Ovary (tissue), 10 donors: ENCODE measurements at places on chromosomes 6 and 20. TPM values are rescaled to one million over a fixed set of nuclear protein-coding genes. Genes with fewer than 3 reads are reported as not detected.

Gene PNPLA1
- not detected for total RNA-seq

Gene ADAM33
- total RNA-seq, result 21.1 TPM

Gene MYB
- 1.2 TPM for total RNA-seq

Gene RIMS4
- total RNA-seq, result 0.95 TPM

Gene COL11A2
- total RNA-seq, result 0.53 TPM

Gene FAM209B
- not detected for total RNA-seq

- no peak for DNase-seq
Measured at GRCh38 chr20:20480126-20480525, 112.2 kb downstream of the INSM1 start.

- DNase-seq, result no peak
Measured at GRCh38 chr20:15176929-15177328, 839.5 kb upstream of the FLRT3 start.

DNA sequence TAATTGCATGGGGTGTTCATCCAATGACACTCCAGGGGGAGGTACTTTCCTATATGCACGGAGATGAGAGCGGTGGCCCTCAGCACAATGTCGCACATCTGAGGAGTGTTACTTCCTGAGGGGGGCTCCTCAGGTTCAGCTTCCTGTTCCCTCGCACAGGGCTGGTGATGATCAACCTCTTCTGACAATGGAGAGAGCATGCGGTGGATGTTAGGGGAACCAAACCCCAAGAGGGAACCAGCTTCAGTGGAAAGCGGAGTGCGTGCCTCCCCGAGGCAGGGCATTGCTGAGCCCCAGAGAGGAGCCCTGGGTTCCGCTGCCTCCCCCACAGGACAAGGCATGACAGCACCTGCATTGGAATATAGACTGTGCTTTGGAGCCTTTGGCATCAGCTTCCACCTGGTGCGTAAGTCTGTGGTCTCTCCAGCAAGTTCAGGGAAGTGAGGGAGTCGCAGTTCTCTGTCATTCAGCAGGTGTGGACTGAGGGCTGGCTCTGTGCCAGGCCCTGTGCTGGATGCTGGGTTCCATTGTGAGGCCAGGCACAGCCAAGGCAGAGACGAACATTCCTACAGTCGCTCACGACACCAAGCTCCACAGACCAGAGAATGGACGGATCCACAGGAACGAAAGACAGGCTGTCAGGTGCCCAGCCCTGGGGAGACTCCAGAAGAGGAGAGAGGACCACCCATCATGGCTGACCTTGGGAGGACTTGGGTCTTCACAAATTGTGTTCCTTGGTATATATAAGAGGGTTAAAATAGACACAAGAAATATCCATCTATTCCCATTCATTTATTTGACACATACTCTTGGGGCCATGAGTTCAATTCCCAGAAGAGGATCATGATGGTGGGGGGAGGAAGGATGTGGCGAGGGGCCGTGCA, 3.9 kb upstream of the ZNF831 start:
- DNase-seq, result no peak

GRCh38 chr6:85468326-85468725, 18.4 kb downstream of the NT5E start:
- DNase-seq, result no peak

DNA sequence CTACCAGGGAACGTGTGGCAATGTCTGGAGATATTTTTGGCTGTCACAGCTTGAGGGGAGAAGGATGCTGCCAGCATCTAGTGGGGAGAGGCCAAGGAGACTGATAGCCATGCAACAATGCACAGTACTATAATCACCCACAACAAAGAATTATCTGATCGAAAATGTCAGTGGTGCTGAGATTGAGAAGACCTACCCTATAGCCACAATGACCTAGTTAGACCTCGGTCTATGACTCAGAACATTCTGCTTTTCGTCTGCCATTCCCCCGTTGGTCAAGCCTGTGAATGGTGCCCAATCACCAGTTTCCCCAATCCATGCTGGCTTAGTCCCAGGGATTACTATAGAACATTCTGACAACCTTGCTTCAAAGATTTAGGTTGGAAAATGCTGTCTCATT, 93.5 kb downstream of the TMEM200A start:
- DNase-seq, result no peak

GRCh38 chr20:44071526-44072111, 115.4 kb downstream of the JPH2 start:
- DNase-seq, result no peak

GRCh38 chr6:98984121-98984520, 36.4 kb upstream of the FBXL4 start:
- DNase-seq, result no peak

DNA sequence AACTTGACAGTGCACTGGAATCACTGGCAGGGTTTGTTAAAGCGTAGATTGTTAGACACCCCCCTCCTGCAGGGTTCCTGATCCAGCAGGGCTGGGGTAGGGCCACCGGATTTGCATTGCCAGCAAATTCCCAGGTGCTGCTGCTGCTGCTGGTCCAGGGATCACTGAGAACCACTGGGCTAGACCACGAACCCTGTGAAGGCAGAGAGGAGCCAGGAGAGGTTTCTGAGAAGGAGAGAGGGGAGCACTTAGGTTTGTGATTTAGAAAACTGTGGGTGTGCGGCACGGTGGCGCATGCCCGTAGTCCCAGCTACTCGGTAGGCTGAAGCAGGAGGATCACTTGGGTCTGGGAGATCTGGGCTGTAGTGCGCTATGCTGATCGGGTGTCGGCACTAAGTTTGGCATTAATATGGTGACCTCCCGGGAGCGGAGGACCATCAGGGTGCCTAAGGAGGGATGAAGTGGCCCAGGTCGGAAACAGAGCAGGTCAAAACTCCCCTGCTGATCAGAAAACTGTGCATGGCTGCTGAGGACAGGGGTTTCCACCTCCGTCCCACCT, 53.6 kb upstream of the FAM83D start:
- DNase-seq, result no peak

- DNase-seq, result no peak
Measured at GRCh38 chr20:38806855-38807655, 1.6 kb downstream of the PPP1R16B start.
